Panc1 (cell line): ENCODE measurements at places on chromosomes 13 and 19.

GRCh38 chr19:11324079-11324661, 15.3 kb downstream of the RAB3D start:
- DNase-seq = no peak

- DNase-seq = no peak
Observed at GRCh38 chr13:32616883-32617511, 30.7 kb downstream of the PDS5B start.

- no peak for DNase-seq
Observed at GRCh38 chr19:17244618-17245534, 843 bp downstream of the NR2F6 start.

- DNase-seq = no peak
Observed at GRCh38 chr19:58409010-58409790, 751 bp downstream of the ZNF584 start.

DNA sequence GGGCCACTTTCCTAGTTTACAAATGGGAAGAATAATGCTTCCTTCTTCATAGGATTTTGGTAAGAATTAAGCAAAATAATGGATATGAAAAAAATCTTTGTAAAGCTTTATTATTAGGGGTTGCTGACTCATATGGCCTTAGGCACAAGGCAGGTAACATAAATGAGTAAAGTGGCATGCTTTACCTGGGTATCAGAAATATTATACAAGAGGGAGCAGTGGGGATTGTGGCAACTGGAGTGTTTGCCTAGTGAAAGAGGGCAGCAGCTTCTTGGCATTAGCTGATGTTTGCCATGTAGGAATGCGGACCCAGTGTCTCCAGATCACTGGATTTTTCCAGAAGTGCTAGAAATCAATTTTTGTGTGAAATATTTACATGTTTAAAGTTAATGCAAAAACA, 19.5 kb downstream of the WDFY2 start:
- DNase-seq = no peak

- peak; percentile 80 for DNase-seq
Observed at GRCh38 chr19:4633140-4633967, 6.0 kb upstream of the TNFAIP8L1 start.

DNA sequence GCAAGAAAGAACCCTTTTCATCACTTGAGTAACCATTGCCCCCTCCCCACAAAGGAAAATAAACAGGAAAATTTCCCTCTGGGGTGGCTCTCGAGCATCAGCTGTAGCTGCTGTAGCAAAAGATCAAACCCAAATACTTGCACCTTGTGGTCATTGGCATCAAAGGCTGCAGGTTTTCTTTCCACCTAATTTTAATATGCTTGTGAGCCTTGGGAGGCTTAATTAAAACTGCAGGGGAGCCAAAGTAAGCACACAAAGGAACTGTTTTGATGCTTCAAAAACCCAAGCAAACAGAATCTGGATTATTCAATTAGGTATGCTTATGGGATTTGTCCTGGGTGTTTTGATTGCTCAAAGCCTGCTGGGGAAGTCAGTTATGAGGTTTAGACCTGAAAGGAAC, 119.5 kb downstream of the SHISA2 start:
- DNase-seq = no peak

GRCh38 chr19:32373585-32374295, 28.3 kb downstream of the ZNF507 start:
- DNase-seq = peak; percentile 100

- peak; percentile 30 for DNase-seq
Observed at GRCh38 chr19:6048793-6049405, 61.4 kb downstream of the RFX2 start.

GRCh38 chr13:98174307-98174706, 2.8 kb downstream of the RNF113B start:
- no peak for DNase-seq

GRCh38 chr19:54576411-54576976, 2.9 kb downstream of the LILRA2 start:
- no peak for DNase-seq

GRCh38 chr13:113365583-113365970, 1.6 kb upstream of the GRTP1 start:
- no peak for DNase-seq

DNA sequence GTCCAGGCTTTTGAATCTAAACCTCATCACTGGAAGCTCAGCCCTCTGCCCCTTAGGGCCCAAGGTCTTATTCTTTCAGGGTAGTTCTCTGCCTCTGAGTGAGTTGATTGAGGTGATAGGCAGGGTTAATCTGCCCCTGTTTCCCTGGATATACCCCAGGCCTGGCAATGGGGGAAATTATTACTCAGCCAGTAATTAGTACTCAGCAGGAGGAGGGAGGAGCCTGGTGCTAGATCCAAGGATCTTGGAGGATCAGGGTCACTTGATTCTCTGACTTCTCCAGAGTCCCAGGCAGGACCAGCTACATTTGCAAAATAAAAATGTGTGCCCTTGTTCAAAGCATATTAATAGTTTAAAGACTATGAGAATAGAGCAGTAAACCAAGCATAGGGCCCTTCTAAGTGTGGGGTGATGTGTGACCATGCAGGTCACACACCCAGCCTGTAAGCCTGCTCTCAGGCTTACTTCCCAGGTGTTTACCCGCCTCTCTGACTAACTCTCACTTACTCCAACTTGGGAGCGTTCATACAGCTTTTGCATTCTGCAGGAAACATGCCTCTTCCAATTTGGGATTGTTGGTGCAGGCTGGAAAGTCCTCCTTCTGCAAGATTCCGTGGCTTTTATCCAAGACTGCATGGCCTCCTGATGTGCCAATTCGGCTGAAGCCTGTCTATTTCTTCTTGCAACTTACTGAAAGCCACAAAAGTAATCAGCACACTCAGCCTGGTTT, 7.9 kb upstream of the STK24 start:
- no peak for DNase-seq

- DNase-seq = no peak
Observed at GRCh38 chr19:56150358-56150757, 9.3 kb downstream of the ZNF444 start.

DNA sequence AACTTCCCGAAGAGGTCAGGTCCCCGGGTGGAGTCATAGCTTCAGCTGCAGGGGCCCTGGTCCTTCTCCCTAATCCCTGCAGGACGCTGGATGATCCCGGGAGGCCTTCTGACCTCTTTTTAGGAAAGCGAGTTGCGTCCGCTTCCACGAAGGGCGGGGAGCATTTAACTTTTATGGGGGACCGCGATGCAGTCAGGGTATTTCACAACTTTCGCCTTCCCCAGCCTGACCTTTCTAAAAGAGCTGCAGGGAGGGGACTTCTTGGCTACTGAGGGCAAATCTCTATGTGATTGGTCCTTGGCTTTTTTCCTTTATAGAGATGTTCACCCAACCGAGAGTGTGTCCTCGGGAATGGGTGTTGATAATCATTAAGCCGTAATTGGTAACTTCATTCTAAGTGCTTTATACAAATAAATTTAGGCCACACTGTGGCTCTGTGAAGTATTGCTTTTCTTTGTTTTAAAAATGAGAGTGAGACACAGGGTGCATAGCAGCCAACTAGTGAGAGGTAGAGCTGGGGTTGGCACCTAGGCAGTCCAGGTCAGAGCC, 778 bp downstream of the ZNF230 start:
- DNase-seq = no peak

GRCh38 chr13:110018009-110018408, 231.6 kb upstream of the IRS2 start:
- no peak for DNase-seq

DNA sequence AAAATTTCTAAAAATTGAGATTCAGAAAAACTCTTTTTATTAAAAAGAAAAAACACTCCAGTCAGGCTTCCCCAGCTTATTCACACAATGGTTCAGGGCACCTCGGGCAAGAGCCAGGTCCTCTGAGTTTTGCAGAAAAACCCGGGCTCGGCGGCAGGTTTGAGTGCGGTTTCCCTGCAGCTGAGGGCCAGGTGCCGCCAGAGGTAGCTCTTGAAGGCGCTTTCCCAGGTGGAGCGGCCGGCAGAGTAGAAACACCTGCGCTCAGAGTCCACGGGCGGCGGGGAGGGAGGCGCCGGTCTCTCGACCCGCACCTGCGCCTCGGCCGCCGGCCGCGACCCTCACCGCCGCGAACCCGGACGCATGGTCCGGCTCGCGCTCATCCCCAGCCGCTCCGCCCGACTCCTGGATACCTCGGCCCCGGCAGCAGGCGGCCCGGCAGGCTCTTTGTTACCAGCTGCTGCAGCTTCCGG, 444 bp downstream of the PROSER1 start:
- DNase-seq = no peak

- no peak for DNase-seq
Observed at GRCh38 chr19:29708554-29709439, 6.3 kb downstream of the C19orf12 start.

- DNase-seq = no peak
Observed at GRCh38 chr13:44730851-44731250, 154.7 kb upstream of the TSC22D1 start.

DNA sequence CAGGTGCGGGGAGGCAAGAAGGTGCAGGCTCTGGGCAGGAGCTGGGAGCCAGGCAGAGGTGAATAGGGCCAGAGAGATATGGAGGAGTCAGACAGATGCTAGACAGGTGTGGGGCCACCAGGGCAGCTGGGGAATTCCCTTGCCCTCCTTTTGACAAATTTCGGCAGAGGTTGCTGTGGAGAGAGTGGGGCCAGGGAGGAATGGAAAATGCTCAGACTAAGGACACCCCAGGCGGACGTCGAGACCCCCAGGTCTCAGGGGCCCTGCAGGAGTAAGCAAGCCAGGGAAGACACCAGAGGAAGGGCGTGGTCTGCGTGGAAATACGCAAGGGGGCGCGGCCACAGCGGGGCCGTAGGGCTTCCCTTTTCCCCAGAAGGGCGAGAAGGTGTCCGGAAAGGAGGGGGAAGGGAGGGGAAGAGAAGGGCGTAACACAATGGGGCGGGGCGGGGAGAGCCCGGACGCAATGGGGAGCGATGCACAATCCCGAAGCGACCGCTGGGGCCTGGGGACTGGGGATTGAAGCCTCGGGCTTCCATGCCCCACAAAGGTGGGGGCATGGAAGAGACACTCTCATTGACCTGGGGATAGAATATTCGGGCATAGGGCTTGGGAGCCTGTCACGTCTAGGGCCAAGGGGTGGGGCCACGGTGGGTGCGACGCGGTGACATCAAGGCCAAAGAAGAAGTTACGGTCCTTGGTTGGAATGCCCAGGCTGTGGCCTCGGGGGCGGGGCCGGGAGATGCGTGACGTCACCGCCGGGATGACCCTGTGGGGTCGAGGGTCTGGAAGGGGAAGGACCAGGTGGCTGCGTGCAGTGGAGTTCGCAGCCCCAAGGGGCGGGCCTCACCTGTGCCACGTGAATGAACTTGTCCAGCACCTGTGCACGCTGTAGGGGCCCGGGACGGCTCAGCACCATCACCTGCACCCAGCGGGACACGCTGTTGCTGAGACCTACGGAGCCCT, 8.2 kb downstream of the RASGRP4 start:
- no peak for DNase-seq

GRCh38 chr19:28394725-28395124, 818.2 kb downstream of the UQCRFS1 start:
- DNase-seq = no peak

GRCh38 chr19:3370728-3371591, 4.6 kb downstream of the NFIC start:
- no peak for DNase-seq

- no peak for DNase-seq
Observed at GRCh38 chr19:56983804-56984203, 136.0 kb upstream of the USP29 start.

DNA sequence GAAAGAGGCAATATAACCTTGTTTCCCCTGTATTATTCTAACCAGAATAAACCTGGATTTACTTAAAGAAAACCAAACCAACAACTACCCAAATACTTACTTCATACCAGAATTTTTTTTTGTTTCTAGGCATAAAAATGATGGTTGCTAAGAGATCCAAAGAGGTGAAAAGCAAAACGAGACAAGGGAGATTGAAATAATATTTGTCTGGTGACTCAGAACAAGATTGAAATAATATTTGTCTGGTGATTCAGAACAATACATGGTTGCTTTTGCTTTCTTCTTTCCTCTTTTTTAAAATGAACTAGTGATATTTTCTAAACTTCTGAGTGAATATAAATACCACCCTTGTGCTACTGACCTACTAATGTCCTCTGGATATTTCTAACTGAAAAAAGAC, 592.9 kb downstream of the KCTD12 start:
- no peak for DNase-seq

DNA sequence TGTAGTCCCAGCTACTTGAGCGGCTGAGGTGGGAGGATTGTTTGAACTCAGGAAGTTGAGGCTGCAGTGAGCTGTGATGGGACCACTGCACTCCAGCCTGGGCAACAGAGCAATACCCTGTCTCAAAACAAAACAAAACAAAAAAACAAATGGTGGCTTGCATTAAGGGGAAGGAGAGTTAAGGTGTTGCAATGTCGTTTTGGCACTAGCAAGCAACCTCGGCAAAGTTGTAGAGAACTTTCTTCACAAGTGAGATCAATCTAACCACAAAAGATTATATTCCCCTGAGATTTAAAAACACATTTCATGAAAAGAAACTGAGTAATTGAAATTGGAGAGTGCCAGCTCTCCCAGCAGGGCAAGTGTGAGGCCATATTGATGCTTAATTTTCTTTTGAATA, 153.7 kb downstream of the KLF5 start:
- no peak for DNase-seq

DNA sequence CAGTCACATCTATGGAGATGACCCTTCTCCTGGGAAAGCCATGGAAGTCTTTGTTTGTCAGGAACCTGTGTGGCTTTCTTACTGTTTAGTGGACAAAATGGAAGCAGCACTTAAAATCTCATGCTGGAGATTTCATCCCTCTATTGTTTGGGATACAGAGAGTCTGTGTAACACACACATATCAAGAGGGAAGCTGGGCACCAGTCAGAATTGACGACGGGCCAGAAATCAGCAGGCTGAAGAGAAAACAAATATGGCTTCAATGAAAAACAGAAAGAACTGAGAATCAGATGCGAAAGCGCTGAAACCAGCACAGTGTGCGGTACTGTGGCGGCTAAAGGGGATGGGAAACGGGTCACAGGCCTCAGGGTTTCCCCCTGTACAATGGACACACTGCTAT, 72.2 kb upstream of the WASF3 start:
- no peak for DNase-seq

DNA sequence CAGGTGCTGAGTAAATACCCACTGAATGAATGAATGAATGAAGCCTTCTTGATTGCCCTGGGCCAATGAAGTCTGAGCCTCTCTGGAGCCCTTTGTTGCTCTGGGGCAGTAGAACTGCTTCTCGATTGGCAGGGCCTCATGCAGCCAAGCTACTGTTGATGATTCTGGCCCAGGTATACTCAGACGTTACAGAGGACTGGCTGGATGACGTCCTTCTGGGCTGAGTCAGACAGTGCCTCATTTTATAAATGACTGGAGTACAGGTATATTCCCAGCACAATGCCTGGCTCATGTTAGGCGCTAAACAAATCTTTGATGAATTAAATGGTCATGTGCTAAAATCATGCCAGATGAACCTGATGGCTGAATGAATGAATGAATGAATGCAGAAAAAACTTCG, 243.8 kb upstream of the MAB21L1 start:
- DNase-seq = no peak

GRCh38 chr19:48340995-48341394, 15.6 kb downstream of the EMP3 start:
- no peak for DNase-seq
